ENCODE measurements at places on chromosomes 4 and X. TPM values are rescaled to one million over a fixed set of nuclear protein-coding genes. Genes with fewer than 3 reads are reported as not detected.

The CT47C1 gene
- total RNA-seq: not detected

The ADH1A gene
- total RNA-seq: not detected

GRCh38 chr4:52633846-52634245 lies 25.3 kb downstream of the USP46 start:
- DNase-seq: no peak
- H3K27ac ChIP-seq: no peak overlapping the region
- H3K4me3 ChIP-seq: no peak overlapping the region
- peaks cover 1% of the 10 kb centered on the region for H3K36me3 ChIP-seq

The SLC10A6 gene
- not detected for total RNA-seq

The SLC49A3 gene
- total RNA-seq: 0.19 TPM

Data from activated CD4-positive, alpha-beta memory T cell treated with anti-CD3 and anti-CD28 coated beads for 36 hours (primary cell).